ENCODE measurements at places on chromosomes 16 and 17.

DNA sequence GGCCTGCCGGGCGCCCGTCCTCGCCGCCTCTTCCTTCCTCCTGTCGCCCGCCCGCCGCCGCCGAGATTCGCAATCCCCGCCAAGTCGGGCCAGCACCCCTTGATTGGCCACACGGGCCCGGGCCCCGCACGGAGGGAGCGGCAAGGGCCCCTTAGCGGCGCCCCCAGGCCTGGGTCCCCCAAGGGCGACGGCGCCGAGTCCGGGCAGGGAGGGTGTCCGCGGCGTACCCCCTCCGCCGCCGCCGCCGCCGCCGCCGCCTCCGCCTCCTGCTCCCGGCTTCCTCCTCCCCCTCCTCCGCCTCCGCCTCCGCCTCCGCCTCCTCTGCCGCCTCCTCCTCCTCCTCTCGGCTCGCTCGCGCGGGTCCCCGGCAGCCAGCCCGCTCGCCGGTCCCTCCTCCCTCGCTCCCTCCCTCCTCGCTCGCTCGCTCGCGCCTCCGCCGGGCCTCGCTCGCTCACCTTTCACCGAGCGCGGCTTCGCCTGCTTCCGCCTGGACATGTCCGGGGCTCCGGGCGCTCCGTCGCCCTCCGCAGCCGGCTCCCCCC, 561 bp downstream of the ZNF423 start:
- DNase-seq, result peak; percentile 42

- peak; percentile 61 for DNase-seq
Measured at GRCh38 chr17:80847496-80848230, 144.0 kb upstream of the CHMP6 start.

- no peak for DNase-seq
Measured at GRCh38 chr16:75433732-75434413, 570 bp upstream of the CFDP1 start.

DNA sequence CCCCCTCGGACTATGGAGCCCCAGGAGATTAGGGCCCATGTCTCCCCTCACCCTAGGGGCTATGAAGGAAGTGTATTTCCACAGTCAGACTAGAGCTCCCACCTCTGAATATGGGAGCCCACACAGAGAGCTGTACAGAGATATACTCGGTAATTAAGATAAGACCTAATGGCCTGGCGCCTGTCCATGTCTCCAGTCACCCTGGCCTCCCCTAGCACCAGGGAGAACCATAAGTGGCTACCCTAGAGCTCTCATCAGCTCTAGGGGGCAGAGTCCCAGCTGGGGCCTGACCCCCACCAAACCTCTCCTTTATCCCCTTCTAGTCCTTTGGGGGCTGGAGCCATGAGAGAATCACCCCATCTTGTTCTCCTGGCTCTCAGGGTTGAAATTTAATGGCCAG, 2.4 kb downstream of the TMEM101 start:
- DNase-seq, result no peak

- DNase-seq, result no peak
Measured at GRCh38 chr17:28124962-28125361, 82.5 kb downstream of the NLK start.

DNA sequence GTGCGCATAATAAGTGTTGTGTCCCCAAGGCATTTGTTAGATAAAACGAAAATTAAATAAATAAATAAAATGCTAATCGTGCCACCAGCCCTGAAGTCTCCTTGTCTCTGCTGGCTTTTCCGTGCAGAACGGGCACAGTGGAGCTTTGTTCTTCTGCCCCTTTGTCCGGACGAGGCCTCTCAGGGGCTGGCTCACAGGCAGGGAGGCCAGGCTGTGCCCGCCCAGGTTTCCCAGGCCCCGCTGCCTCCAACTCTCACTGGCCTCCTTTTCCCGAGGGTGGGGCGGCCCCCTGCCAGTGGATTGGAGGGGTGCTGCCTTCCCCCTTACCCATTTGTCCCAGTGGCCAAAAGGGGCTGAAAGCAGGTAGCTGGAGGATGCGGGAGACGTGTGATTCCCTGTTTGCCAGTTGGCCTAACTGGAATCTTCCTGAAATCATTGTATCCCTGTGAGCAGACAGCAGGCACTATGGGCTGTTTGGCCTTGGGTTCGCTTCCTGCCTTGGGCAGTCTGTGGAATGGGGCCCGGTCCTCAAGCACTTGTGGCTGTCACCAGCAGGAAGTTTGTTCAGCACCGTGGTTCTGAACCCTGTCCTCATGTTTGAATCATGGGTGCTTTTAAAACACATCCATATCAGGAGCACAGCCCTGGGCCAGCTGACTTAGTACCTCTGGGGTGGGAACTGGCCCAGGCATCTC, 64.4 kb downstream of the KSR1 start:
- DNase-seq, result no peak

GRCh38 chr17:31787857-31788570, 71.0 kb downstream of the COPRS start:
- no peak for DNase-seq

DNA sequence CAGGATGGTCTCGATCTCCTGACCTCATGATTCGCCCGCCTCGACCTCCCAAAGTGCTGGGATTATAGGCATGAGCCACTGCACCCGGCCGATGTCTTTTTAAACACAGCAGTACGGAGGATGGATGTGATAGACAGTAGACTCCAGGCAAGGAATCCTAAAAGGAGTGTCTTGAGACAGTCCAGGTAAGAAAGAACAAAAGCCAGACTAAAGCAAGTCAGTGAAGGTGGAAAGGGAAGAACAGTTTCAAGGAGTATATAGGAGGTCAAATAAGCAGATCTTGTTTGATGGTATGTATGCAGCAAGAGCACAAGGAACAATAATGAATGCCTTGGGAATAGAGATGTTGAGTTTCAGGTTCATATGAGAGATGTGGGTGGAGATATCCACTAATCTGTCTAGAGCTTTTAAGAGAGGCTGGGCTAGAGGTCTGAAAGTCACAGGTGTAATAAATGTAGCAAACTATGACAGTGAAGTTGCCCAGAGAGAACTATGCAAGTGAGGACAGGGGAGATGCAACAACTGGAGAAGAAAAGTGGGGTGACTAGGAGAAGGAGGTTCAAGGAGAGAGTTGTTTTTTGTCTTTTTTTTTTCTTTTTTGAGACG, 4.5 kb downstream of the TUBD1 start:
- DNase-seq, result no peak

- DNase-seq, result no peak
Measured at GRCh38 chr17:73478768-73479424, 165.3 kb downstream of the SDK2 start.

DNA sequence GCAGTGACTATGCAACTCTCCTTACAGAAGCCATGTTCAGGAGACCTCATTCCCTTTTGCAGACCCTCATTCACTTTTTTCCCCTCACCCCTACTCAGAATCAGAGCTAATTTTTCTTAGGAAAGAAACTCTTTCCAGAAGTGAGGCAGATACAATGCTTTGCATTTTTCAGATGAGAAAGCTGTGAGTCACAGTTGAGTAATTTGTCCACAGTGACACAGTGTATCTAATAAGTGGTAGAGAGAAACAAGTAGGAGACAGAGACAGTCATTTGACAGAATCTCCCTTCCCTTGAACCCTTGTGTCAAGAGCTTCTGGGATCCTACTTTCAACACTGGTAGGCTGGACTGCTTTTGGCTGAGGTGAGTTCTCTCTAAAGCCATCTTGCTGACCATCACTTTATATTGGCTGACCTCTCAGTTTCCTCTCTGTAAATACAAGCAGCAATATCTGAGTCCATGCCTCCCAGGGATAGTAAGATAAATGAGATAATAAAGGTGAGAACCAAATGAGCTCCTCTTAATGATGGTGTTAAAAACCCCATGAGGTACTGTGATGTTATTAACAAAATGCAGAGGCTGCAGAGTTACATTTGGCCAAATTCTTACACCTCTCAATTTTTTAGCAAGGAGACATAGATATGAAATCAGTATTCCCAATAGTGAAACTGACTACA, 130.8 kb downstream of the CA10 start:
- DNase-seq, result no peak

DNA sequence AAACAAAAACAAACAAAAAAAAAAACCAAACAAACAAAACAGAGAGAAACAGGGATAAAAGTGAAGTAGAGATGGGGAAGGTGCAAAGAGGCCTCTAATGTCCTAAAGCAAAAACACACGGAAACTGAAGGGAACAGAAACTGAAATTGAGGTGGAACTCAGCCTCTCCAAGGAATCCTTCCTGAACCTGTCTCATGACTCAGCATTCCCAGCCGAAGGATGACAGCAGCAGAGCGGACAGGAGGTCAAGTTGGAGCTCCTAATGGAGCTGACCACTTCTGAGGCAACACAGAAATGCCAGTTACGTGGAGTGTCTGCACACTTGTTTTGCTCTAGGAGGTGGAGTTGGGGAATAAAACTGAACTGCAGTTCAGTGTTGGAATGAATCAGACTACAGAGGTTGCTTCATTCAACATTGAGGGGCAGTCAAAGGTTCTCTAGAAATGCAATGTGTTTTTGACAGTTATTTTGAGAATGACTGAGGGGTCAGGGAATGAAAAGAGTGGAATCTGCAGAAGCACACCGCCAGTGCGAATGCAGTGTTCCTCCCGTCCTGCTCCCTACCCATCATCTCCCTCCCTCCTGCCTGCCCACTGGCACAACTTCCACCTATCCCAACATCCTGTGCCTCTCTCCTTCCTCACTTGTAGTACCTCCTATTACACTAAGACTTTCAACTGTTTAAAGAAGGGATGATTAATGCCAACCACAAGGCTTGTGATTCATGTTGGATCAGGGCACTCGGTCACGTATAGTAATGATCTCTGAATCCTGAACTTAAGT, 6.3 kb downstream of the UBE2O start:
- DNase-seq, result no peak

GRCh38 chr17:28364665-28365363, at the start of gene SEBOX:
TSS of gene SEBOX (minus strand) at chr17:28365199. CDS start at chr17:28365151, 48 bp downstream.
- no peak for DNase-seq

DNA sequence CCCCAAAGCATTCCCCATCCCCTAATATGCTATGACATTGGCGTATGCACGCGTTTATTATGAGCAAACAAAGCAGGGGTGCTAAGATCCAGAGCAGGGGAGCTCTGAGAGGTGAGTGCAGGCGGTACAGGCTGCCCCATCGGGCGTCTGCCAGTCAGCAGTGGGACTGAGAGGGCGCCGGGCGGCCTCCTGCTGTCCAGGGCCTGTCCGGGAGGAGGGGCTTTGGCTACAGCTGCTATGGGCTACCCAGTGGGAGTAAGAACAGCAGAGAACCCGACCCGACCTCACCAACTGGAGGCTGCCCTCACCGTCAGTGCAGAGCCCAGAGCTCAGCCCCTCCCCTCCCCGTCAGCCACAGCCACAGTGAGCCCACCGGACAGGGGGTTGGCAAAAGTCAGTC, 18.5 kb upstream of the AATK start:
- no peak for DNase-seq

DNA sequence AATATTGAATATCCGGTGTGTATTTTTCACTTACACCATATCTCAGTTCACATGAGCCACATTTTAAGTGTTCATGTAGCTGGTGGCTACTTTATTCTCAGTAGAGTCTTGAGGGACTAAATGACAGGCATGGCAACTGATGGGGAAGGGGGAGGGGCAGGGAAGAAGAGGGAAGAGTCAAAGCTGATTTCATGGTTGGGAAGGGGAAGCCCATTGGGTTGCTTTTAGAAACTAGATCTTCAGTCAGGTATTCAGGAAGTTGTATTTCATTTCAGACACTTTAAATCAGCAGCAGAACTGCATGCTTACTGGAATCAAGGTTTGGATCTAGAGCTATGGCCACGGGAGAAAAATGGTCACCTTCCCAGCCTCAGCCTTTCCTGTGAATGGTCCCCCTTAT, 2.9 kb upstream of the WIPI1 start:
- DNase-seq, result no peak

DNA sequence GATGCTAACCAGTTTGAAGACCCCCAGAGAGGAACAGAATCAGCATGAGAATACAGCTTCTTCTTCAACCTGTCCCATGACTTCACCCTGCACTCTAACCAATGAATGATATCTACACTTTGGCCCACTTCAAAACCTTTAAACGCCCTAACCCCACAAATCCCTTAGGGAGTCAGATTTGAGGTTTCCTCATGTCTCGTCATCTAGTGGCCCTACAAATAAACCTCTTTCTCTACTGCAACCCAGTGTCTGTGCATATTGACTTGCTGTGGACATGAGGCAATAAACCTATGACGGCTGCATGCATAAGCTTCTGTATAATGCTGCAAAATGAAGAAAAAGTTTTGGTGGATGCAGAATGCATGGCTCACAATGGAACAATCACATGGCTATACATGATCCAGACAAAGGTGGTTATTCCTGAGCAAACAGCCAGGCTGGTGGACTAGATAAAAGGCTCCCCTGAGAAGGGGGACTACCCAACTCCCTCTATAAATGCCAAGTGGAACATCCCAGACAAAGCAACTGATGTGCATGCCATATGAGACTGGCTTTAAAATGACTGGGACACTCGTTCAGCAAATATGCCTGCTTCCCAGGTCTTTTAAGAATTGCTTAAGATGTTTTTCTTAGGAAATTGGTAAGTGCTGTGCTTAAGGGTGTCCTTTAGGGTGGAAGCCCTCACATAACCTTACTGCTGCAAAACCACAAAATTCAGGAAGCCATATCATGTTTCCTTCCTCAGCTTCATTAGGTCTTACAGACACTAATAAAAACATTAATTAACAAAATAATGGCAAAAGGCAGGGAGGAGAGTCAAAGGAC, 12.2 kb downstream of the N4BP1 start:
- no peak for DNase-seq

All from stimulated activated CD4-positive, alpha-beta T cell treated with anti-CD3 and anti-CD28 coated beads, Interleukin-4, amount 100 ng/mL, for 1 hour (primary cell).